Activated CD4-positive, CD25-positive, alpha-beta regulatory T cell (primary cell): ENCODE measurements at places on chromosomes 3 and 15.

DNA sequence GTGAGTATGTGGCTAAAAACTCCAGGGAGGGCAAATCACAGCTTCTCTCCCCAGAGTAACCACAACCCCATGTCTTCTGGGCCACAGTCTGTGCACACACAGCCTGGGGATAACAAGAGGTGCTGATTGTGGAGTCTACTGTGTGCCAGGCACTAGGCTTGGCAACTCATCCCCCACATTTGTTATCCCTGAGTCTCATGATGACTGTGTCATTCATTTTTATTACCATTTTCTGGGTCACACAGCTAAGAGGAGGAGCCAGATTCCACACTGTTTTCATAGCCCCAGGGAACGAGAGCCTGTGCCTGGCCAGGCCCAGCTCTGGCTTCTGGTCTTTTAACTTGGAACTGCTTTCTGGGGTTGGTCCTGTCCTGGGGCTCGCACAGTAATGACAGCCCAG, 34.5 kb downstream of the ESYT3 start:
- no peak for DNase-seq

DNA sequence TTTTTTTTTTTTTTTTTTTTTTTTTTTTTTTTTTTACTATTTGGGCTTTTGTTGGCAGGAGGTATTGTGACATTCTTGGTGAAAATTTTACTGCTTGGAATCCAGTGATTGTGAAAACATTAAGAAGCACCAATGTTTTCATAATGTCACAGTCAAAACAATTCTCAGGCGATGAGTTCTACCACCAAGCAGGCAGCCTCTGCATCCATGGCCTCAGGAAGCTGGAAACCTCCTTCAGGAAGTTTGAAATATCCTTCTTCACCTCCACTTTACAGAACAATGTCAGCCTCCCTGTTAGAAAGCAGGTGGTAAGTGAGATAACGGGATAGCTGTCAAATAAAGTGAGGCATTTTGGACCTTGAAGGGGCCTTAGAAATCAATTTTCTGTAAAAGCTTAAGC, 98.3 kb downstream of the MEX3B start:
- DNase-seq: no peak

DNA sequence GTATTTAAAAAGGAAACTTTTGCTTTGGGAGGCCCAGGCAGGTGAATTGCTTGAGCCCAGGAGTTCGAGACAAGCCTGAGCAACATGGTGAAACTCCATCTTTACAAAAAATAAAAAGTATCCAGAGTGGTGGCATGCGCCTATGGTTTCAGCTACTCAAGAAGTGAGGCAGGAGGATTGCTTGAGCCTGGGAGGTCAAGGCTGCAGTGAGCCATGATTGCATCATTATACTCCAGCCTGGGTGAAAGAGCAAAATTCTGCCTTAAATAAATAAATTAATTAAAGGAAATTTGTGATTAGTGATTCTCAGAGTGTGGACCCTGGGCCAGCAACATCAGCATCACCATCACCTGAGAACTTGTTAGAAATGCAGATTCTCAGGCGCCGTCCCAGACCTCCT, 9.9 kb upstream of the COMMD4 start:
- no peak for DNase-seq

GRCh38 chr15:74826364-74826819, at the start of gene CPLX3:
Gene CPLX3, plus strand, starts transcription at chr15:74826627. Its CDS starts 77 bp downstream, at chr15:74826704.
- peak; percentile 15 for DNase-seq

GRCh38 chr3:16801698-16802097, 83.1 kb upstream of the PLCL2 start:
- DNase-seq: no peak
